ENCODE measurements at places on chromosomes 2 and 18.

- peak; percentile 78 for DNase-seq
Observed at GRCh38 chr2:159044804-159045286, 76.4 kb downstream of the TANC1 start.

- DNase-seq = no peak
Observed at GRCh38 chr2:134507697-134508096, 211.1 kb downstream of the TMEM163 start.

GRCh38 chr2:71469403-71470398 is 16.3 kb downstream of the DYSF start:
- DNase-seq = no peak

DNA sequence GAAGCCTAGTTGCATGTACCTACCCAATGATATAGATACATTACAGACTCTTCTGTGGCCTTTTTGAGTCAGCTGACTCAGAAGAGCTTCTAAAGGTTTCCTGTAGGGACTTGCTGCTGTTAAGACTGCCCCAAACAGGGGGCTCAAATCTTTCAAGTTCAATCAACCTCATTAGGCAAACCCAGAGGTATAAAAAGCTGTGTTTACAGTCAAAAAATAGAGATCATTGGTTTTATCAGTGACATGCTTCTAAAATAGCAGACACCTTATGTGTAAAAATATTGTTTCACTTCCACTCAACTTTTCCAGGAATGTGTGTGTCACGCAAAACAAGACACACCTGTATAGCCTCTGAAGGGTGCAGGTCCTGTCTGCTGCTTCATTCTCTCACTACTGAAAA is 624.3 kb upstream of the FANCL start:
- no peak for DNase-seq

Measured in AG08395 (cell line).